ENCODE measurements at places on chromosomes 11 and 22. TPM values are rescaled to one million over a fixed set of nuclear protein-coding genes. Genes with fewer than 3 reads are reported as not detected.

TRIM34 gene
- polyA plus RNA-seq, result 58.5 TPM

MAJIN gene
- polyA plus RNA-seq, result 0.77 TPM

SCUBE2 gene
- polyA plus RNA-seq, result not detected

BTBD18 gene
- polyA plus RNA-seq, result 1.5 TPM

UCP3 gene
- 0.11 TPM for polyA plus RNA-seq

SART1 gene
- polyA plus RNA-seq, result 19.1 TPM

SYNGR1 gene
- polyA plus RNA-seq, result 4.5 TPM

GRCh38 chr11:80024119-80024518, 583.3 kb upstream of the TENM4 start:
- no peaks in the 10 kb centered on the region for H3K27me3 ChIP-seq
- H3K27ac ChIP-seq, result no peak overlapping the region
- no peaks in the 10 kb centered on the region for H3K36me3 ChIP-seq
- no peak for DNase-seq

DNA sequence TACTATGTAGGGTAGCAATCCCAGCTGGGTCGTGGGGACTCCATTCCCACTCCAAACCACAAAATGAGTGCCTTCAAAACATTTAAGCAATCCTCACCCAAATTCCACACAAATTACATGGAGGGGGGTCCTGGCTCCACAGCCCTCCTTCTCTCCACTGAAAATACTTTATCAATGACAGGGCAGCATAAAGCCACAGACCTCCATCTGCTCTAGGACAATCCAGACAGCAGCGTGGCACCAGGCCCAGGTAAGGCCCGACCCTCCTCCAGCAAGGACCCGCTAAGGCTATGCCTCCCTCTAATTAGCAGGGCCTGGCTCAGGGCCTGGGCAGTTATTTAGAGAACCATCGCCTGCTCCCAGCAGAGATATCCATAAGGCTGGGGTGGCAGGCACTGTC, at the start of gene PANX3:
PANX3 (plus strand) TSS at position 365 of the 400 bp plus-strand sequence. CDS start 129 bp downstream, outside the sequence.
- H3K4me1 ChIP-seq, result peaks cover under 1% of the 10 kb centered on the region
- H3K36me3 ChIP-seq, result no peaks in the 10 kb centered on the region
- peaks cover 16% of the 10 kb centered on the region for H3K27me3 ChIP-seq
- H3K4me3 ChIP-seq, result no peak within 1 kb of the TSS

DNA sequence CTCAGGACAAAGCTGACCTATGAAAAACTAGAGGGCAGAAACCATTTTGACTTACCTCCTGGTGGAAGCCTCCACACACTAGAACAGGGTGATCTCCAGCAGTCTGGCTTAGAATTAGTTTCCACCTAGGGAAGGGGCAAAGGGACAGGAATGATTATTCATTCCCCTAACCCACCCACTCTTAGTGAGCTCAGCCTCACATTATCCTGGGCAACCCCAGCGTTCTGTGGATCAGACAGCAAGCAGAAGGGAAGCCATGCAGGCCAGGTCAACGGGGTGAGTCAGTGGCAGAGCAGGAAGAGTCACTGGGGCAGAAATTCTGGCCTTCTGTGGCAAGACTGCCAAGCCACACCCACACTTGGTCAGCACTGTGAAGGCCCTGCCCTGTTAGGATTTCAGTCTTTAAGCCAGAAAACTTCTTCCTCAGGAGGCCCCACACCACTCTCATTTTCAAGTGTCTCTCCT, 10.5 kb downstream of the NUMA1 start:
- H3K4me3 ChIP-seq, result no peak overlapping the region
- H3K36me3 ChIP-seq, result peaks cover 9% of the 10 kb centered on the region
- H3K27me3 ChIP-seq, result no peaks in the 10 kb centered on the region

DNA sequence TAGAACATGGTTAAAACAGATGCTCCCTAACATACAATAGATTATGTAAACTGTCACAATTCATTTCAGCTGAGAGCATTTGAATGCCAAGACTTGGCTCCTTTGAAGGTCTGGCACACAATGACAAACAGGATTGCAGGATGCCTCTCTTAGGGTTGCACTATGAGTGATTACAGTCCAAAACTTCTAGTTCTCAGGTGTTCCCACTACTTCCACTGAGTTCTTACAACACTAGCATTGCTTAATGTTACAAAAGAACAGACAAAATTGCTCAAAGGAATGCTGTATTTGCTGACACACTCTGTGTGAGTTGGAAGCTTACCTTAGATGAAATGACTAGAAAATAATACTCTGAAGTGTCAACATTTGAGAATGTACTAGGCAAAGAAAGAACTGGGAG, 2413.8 kb upstream of the RAG2 start:
- no peaks in the 10 kb centered on the region for H3K4me1 ChIP-seq
- H3K36me3 ChIP-seq, result no peaks in the 10 kb centered on the region
- no peak for DNase-seq
- H3K27ac ChIP-seq, result no peak overlapping the region

DNA sequence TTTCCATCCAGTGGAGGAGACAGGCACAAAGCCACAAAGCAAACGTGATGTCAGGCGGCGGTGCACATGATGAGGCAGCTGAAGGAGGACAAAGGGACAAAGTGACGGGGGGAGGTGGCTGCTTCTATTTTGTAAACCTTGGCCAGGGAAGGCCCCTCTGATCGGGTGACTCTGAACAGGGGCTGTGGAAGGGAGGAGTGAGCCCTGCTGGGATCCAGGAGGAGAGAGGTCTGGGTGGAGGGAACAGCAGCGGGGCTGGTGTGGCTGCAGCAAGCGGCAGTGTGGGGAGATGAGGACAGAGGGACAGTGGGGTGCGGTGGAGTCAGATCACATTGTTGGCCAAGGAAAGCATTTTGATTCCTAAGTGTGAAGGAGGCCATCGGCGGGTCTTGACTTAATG, 36.7 kb downstream of the SHISAL1 start:
- no peak overlapping the region for H3K4me3 ChIP-seq
- no peaks in the 10 kb centered on the region for H3K36me3 ChIP-seq
- no peak for DNase-seq

- H3K4me3 ChIP-seq, result peak overlapping the region; percentile 83
- no peak overlapping the region for H3K27ac ChIP-seq
- H3K27me3 ChIP-seq, result peaks cover 30% of the 10 kb centered on the region
- no peak for DNase-seq
- no peaks in the 10 kb centered on the region for H3K36me3 ChIP-seq
- H3K4me1 ChIP-seq, result peaks cover 13% of the 10 kb centered on the region
Measured at GRCh38 chr11:10931761-10932670, 74.2 kb upstream of the ZBED5 start.

- no peak overlapping the region for H3K4me3 ChIP-seq
- H3K36me3 ChIP-seq, result no peaks in the 10 kb centered on the region
- no peaks in the 10 kb centered on the region for H3K27me3 ChIP-seq
Measured at GRCh38 chr22:44012162-44012561, 11.9 kb upstream of the PARVB start.

DNA sequence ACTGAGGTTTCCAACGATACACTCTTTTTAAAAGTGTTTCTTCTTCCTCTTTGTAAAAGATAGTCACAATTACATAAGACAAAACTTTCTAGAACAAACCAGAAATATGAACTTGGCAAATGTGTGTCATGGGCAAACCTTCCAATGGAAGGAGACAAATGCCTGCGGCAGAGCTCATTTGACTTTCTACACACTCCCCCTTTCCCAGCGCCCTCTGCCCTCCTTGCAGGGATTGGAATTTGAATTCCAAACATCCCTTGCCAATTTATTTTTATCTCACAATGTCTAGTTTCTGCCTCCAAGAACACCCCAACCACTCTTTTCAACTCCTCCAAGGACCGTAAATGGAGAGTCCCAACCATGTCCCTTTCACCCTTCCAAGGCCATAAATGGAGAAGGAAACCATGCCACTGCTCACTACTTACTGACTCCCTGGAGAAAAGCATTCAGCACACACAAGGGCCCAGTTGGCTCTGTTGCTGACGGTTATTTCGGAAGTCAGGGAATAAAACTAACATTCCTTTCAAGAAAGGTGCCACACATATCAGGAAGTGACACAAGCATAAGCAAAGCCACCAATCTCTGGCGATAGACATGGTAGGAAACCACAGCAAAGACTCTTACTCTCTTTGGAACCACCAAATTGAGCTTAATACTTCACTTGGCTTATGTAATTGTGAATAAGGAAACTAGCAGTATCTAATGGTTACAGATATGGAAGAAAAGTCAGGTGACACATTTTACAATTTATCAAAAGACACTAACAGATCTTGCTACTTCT, 15.0 kb upstream of the ESAM start:
- no peaks in the 10 kb centered on the region for H3K27me3 ChIP-seq
- peaks cover 11% of the 10 kb centered on the region for H3K36me3 ChIP-seq
- H3K27ac ChIP-seq, result no peak overlapping the region
- no peak for DNase-seq
- peaks cover 34% of the 10 kb centered on the region for H3K4me1 ChIP-seq

DNA sequence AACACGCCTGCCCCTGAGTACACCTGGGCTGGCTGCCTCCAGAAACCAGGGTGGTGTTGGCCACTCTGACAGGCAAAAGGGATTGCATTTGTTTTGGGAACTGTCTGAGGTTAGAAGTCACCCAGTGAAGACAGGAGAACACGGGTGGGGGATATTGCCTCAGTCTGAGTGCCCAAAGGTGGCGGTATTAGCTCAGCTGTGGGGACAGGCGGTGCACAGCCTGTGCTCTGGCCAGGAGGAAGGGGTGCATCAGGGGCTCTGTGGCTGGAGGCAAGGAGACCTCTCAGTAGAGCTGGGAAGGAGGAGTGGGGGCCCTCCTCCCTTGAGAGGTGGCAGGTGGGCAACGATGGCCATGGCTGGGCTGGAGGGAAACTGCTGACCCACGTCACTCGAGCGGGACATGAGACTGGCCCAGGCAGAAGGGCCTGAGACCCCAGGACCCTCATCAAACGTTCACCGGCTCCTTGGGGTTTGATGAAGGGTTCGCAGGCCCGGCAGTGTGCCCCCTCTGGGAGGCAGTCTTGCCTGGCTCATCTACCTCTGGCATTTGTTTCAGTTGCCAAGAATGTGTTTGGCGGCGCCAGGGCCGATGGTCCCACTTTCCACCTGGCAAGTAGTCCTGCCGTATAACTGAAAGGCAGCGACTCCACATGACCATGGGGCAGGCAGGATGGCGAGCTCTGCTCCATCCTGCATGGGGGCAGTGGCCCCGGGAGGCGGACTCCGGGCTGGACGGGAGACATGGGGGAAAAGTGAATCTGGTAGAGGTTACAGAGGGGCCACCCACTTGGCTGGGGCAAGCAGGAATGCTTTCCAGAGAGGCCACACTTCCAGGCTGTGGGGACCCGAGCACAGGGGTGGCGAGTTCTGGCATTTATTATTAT, 52.8 kb upstream of the SMIM38 start:
- no peaks in the 10 kb centered on the region for H3K4me1 ChIP-seq
- no peak for DNase-seq
- H3K4me3 ChIP-seq, result no peak overlapping the region

DNA sequence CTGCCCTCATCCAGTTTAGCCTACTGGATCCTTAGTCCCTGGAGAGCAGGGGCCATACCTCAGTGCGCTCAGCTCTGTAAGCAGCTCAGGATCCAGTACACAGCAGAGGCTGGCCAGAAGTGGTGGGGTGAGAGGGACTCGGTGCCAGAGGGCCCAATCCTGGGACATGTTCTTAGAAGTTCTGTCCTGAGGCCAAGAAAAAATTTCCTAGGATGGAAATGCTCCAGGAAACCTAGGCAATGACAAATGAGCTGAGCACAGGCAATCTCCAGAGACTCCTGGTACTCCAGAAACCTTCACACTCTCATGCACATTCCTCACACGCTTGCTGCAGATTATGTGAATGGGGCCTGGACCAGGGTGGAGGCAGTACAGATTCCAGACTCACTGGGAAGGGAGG, 89.6 kb downstream of the SERGEF start:
- H3K27me3 ChIP-seq, result no peaks in the 10 kb centered on the region
- peaks cover 5% of the 10 kb centered on the region for H3K4me1 ChIP-seq
- H3K27ac ChIP-seq, result peak overlapping the region; percentile 3
- DNase-seq, result no peak
- peak overlapping the region; percentile 13 for H3K4me3 ChIP-seq
- peaks cover 44% of the 10 kb centered on the region for H3K36me3 ChIP-seq

DNA sequence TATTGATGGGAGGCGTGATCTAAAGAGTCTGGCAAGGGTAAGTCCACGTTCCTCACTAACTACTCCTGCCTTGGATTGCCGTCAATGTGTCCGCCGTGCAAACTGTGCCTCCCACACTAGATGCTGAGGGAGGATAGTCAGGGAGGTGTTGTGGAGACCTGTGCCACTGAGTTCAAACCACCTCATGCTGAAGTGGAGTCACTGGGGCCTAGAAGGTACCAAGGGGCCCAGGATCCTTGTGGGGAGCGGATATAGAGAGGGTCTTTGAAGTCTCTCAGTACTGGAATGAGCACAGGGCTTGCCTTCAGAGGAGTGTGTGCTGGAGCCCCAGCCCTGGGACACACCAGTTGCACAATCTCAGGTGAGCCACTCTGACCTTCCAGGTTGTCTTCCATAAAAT, 27.1 kb upstream of the TMPRSS4 start:
- H3K36me3 ChIP-seq, result no peaks in the 10 kb centered on the region
- DNase-seq, result no peak
- peaks cover 51% of the 10 kb centered on the region for H3K4me1 ChIP-seq

GRCh38 chr11:63614136-63614671, at the start of gene PLAAT3:
PLAAT3 (minus strand) TSS chr11:63614433; CDS start chr11:63614014, 419 bp downstream.
- no peak for DNase-seq
- H3K36me3 ChIP-seq, result no peaks in the 10 kb centered on the region
- peak within 1 kb of the TSS; percentile 78 for H3K4me3 ChIP-seq
- H3K4me1 ChIP-seq, result peaks cover 20% of the 10 kb centered on the region
